ENCODE measurements at places on chromosomes 16 and 17.
A peak's percentile ranks its signal among the peaks of the same experiment; 100 is the strongest.

DNA sequence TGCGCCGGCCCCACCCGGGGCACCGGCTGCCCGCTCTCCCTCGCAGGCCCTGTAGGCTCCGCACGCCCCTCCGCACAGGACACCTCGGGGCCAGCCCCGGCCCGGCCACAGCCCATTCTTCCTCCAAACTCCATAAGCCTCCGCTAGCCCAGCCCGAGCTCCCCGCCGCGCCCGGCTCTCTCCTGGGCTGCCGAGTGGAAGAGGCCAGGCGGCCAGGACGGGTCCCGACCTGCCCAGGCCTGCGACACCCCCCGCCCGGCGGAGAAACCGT lies 397 bp downstream of the NCOR1 start:
- DNase-seq: peak; percentile 19

- no peak for DNase-seq
Observed at GRCh38 chr17:4446326-4447071, 12.8 kb downstream of the SPNS3 start.

DNA sequence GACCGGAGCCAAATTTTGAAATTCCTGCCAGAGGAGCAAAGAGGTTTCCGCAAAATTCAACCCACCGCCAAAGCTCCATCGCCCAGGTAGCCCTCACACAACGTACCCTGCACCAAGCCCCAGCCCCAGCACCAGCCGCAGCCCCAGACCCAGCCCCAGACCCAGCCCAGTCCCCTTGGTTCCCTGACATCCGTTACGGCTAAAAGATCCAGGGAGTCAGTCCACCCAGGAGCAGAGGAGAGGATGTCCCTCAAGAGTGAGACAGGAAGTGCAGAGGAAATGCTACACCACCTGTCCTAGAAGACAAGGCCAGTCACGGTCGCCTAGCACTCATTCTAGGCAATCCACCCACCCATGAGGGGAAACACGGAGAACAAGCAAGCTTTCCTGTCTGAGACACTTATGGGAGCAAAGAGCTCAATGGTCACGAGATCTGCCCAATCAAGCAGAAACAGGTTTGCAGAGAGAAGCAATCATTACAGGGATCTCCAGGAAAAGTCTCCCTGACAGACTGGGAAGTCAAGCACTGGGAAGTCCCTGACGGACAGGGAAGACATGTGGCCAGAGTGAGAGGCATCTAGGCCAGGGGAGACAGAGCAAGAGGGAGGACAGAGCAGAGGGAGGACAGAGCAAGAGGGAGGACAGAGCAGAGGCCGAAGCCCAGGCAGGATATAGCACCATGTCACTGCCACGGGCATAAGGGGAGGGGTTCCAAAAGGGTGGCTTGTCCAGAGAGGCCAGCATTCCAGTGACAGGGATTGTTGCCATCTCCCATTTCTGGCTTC lies 15.0 kb upstream of the KCNJ18 start:
- DNase-seq: no peak

- no peak for DNase-seq
Observed at GRCh38 chr17:8473451-8474192, 37.9 kb downstream of the NDEL1 start.

DNA sequence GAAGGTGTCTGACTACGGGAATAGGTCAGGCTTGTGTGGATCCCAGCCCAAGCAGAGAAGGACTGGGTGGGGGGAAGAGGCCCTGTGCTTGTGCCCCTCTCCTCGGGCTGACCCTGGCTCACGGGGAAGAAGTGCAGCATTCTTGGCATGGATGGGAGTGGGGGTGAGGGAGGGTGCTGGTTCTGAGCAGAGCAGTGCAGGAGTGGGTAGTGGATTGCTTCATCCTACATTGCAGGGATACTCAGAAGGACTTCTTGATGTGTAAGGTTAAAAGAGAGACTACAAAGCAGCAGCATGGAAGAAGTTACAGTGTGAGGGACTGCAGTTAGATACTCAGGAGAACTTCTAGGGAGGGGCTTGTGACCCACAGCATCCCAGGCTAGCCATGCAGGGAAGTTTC lies 2.1 kb downstream of the ARHGAP23 start:
- DNase-seq: no peak

DNA sequence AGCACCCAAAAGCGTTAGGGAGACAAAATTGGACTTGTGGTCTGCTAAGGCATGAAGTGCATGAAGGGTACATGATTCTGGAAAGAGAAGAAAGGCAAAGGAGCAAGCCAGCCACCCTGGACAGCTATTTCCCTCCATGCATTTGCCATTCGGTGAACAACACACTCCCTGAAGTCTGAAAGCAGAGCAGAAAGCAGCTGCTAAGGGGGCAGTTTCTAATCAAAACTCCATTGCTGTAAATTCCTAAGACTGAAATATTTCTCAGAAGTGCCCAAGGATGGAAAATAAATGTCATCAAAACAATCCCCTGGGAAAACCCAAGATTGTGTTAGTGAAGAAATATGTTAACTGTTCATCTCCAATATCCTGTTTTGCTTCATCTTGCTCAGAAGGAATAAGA lies 44.3 kb downstream of the PMP22 start:
- DNase-seq: no peak

DNA sequence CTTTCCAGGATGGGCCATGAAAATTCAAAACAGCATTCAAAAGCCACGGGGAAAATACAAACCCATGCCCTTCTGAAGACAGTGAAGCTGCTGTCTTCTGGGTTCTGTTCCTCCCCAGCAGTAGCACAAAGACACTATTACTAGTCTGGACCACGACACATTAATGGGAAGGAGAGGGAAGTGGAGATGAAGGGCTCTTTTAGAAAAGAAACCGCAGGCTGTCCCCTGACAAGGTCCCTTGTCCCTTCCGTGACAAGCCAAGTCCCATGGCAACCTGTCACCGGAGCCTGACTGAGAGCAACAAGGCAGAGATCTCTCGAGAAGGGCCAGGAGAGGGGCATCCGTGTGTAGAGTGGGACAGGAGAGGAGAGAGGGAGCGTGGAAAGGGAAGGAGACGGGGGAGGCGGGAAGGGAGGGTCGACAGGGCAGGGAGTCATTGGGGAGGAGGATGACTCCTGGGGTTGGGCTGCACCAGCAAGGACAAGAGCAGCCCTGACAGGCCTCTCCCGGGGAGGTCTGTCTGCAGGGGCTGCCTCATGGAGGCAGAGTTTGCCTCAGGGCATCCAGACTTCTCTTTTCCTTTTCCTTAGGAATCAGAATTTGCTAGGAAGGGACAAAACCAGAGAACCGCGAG lies 436.2 kb downstream of the SLC39A11 start:
- no peak for DNase-seq

GRCh38 chr17:78784352-78784751 lies 2.3 kb upstream of the CYTH1 start:
- DNase-seq: no peak

DNA sequence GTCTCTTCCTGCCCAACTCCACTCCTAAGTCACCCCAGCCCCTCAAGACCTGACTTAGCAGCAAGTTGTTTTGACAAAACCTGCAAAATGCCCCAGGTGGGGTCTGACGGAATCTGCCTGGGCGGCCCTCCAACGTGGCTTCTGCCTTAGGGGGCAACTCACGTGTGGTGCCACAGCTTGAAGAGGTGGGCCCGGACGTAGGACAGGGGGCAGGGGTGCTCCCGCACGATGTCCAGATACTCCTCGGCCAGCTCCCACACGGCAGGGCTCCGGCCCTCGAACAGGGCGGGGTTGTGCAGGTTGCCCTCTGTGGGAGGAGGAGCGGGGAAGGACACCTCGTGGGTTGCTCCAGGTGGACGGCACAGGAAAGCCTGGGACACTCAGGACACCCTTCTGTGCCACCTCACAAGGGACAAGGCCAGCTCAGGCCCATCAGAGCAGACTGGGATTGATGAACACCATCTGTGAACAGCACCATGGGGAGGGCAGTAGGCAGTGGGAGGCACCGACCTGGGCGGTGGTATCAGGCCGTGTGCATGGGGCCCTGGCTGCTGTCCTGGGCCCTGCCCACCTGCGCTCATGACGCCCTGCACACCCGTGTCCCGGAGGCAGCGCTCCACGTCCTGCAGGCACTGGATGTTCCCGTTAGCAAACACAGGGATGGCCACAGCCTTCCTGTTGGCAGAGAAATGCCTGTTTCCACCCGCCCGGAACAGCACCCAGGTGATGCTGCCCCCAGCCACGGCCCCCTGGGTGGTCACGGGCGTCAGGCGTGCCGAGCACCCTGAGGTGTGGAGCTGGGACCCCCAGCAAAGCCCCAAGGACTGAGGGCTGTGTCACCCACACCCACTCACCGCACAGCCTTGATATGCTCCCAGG lies 4.3 kb downstream of the DUS1L start:
- no peak for DNase-seq

GRCh38 chr16:68825427-68825826 lies 17.9 kb upstream of the TANGO6 start:
- no peak for DNase-seq

GRCh38 chr16:87731607-87732006 lies 34.2 kb downstream of the KLHDC4 start:
- DNase-seq: no peak

GRCh38 chr17:6134721-6135120 lies 64.5 kb downstream of the WSCD1 start:
- DNase-seq: no peak

- DNase-seq: no peak
Observed at GRCh38 chr16:53281280-53281679, 153.0 kb upstream of the RBL2 start.

GRCh38 chr17:4623249-4623648 lies 18.2 kb downstream of the ALOX15 start:
- DNase-seq: no peak

DNA sequence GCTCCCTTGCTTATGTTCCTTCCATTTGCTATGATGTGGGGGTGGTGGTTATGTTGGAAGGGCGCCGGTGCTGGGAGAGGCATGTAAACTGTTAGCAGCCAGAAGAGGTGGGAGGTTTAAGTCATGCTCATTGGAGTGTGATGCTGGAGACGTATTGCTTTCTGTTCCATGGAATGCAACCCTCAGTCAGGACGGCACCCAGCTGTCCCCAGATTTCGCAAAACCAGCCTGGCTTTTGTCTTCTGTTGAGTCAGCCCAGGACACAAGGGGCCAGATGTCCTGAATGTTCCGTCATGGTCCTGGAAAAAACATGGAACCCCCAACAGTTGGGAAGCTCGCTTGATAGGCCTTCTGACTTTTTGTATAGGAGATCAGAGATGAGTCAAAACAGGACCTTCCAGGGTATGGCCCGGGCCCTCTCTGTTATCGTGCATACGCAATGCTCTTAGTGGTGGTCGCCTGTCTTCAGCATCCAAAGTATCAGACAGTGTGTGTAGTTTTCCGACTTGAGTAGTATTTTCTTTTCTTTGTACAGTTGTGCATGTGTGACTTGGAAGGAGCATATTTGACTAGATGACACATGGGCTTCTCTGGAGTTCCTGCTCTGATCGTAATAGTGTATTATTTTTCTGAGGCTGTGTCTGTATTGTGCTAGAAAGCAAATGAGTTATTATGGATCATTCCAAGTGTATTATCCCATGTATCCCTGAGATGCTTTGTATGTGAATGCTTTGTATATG lies 201.9 kb downstream of the SNX29 start:
- DNase-seq: no peak

All from activated T-helper 1 cell treated with Interleukin-2 at 50 U/mL for 16 hours (primary cell).